ENCODE measurements at places on chromosomes 4 and X.

GRCh38 chr4:172104539-172104938 lies 291.3 kb downstream of the GALNTL6 start:
- H3K27ac ChIP-seq = no peak overlapping the region
- no peak for DNase-seq
- H3K4me1 ChIP-seq = no peaks in the 10 kb centered on the region
- no peak overlapping the region for H3K4me3 ChIP-seq
- H3K27me3 ChIP-seq = no peaks in the 10 kb centered on the region

- no peak for DNase-seq
- H3K36me3 ChIP-seq = peaks cover 20% of the 10 kb centered on the region
- H3K27ac ChIP-seq = no peak overlapping the region
- H3K4me1 ChIP-seq = no peaks in the 10 kb centered on the region
- no peak overlapping the region for H3K4me3 ChIP-seq
Measured at GRCh38 chr4:56959100-56959499, 18.3 kb downstream of the NOA1 start.

GRCh38 chr4:83358410-83358809 lies 23.8 kb upstream of the HPSE start:
- H3K27ac ChIP-seq = no peak overlapping the region
- no peaks in the 10 kb centered on the region for H3K27me3 ChIP-seq
- no peaks in the 10 kb centered on the region for H3K4me1 ChIP-seq
- no peak for DNase-seq

GRCh38 chr4:25021216-25021615 lies 9.5 kb downstream of the LGI2 start:
- no peaks in the 10 kb centered on the region for H3K4me1 ChIP-seq
- no peak for DNase-seq
- H3K27me3 ChIP-seq = peaks cover 75% of the 10 kb centered on the region
- no peak overlapping the region for H3K27ac ChIP-seq

- no peak overlapping the region for H3K27ac ChIP-seq
- no peak overlapping the region for H3K4me3 ChIP-seq
- DNase-seq = no peak
- H3K27me3 ChIP-seq = no peaks in the 10 kb centered on the region
- no peaks in the 10 kb centered on the region for H3K4me1 ChIP-seq
Measured at GRCh38 chrX:19177721-19178120, 55.5 kb upstream of the ADGRG2 start.

DNA sequence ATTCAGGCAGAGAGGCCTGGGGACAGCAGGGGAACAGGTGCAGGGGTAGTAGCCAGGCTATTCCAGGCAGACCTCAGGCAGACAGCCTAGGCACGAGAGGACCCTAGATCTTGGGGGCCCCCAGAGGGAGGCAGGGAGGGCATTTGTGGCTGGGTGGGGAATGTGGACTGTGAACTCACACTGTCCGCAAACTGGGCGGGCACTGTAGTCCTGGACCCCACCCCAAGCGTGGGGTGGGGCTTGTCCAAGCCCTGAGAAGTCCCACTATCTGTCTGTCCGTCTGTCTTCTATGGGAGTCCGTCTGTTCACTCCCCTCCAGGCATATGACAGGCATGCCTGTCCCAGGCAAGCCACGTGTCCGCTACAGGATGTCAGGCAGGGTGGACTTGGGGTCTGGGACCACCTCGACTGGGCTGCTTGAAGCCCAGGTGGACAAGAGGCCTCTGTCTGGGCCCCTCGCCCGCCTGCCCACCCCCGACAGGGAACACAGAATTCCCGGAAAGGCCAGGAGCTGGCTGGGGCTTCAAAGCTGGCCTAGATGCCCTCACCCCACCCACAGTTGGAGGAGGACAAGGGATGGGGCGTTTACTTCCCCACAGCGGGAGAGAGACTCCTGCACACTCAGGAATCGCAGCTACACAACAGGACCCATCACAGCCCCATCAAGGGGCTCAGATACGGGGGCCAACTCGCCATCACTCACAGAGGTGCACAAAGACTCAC lies at the start of gene SLC38A5:
TSS of gene SLC38A5 (minus strand) at position 151 of the 723 bp plus-strand sequence. CDS start 2,336 bp downstream, outside the sequence.
- H3K27me3 ChIP-seq = no peaks in the 10 kb centered on the region
- DNase-seq = no peak
- peaks cover 41% of the 10 kb centered on the region for H3K4me1 ChIP-seq
- peak within 1 kb of the TSS; percentile 91 for H3K27ac ChIP-seq

Measured in central memory CD8-positive, alpha-beta T cell (primary cell).